ENCODE measurements at places on chromosomes 7 and 10. TPM values are rescaled to one million over a fixed set of nuclear protein-coding genes. Genes with fewer than 3 reads are reported as not detected.

- H3K4me3 ChIP-seq, result no peak overlapping the region
- H3K27ac ChIP-seq, result no peak overlapping the region
Observed at GRCh38 chr7:140402178-140402835, 1.6 kb upstream of the RAB19 start.

DNA sequence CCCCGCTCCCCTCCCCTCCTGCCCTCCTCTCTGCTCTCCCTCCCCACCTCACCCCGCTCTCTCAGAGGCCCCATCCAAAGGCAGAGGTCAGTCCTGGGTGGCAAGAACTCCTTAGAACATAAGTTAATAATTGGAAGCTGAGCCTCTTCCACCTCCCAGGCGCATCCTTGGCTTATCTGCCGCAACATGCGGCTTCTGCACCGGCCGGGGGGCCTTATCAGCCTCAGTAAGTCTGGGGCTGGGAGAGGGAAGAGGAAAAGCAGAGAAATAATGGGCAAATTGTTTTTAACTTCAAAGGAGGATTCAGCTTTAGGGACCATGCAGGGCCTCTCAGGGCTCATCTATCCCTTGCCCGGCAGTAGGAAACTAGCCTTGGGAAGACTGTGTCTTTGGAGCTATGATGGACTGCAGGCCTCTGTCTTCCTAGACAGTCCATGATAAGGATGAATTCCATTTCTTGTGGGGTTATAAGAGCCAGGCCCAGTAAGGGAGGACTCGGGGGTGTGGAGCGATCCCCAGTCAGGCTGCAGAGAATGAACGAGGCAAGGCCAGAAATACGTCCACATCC lies 411.6 kb downstream of the PLXNA4 start:
- no peak overlapping the region for H3K4me3 ChIP-seq
- no peak for DNase-seq
- H3K4me1 ChIP-seq, result peaks cover 3% of the 10 kb centered on the region

TAF5 gene
- 5.9 TPM for polyA plus RNA-seq

CYP3A4 gene
- 14.3 TPM for polyA plus RNA-seq

GRCh38 chr10:86944031-86944419 lies 13.4 kb downstream of the MMRN2 start:
- peaks cover 3% of the 10 kb centered on the region for H3K4me1 ChIP-seq
- no peaks in the 10 kb centered on the region for H3K36me3 ChIP-seq
- no peak overlapping the region for H3K4me3 ChIP-seq
- no peak overlapping the region for H3K27ac ChIP-seq
- DNase-seq, result no peak
- peaks cover 27% of the 10 kb centered on the region for H3K27me3 ChIP-seq

DNA sequence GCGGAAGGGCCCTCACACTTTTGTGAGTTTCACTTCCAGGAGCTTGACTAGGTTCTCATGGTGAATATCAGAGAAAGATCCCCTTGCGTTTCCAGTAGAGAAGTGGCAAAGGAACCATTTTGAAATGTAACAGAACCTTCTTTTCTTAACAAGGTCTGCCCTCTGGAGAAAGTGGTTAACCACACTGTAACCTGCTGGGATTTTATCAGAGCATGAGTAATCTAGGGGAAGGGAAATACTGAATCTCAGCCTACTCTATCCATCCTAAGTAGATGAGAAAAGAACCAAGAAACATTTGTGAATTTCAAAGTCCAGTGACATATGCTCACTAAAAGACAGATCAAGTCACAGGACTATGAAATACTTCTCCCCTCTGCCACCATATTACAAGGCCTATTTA lies 235.5 kb downstream of the ZEB1 start:
- no peak overlapping the region for H3K27ac ChIP-seq
- H3K4me3 ChIP-seq, result no peak overlapping the region
- H3K36me3 ChIP-seq, result no peaks in the 10 kb centered on the region
- no peaks in the 10 kb centered on the region for H3K27me3 ChIP-seq
- no peaks in the 10 kb centered on the region for H3K4me1 ChIP-seq
- DNase-seq, result no peak

DNA sequence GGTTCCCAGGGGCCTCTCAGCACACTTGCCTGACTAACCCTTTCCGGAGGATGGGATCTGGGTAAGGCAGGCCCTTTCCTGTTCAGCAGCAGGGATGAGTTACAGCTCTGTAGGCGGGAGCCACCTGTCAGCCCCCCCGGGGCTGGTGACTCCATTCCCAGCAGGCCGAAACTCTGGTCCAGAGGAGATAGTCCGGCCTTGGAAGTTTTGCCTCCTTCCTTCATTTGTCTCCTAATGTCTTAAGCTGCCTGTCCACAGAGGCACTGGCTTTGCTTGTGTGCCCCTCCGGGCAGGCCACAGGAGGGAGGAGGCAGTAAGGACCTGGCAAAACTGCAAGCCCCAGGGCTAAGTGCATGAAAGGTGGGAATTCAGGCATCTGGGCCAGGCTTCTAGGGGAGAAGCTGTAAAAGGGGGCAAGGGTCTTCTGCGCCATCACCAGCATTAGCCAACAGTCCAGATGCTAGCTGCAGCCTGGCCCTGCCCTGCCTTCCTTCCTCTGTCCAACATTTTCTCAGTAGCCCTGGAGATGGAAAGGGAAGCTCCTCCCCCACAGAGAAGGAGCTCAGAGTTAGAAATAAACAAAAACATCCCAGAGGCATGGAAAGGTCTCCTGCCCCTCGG lies 1.2 kb downstream of the ADIRF start:
- H3K36me3 ChIP-seq, result no peaks in the 10 kb centered on the region
- peaks cover 49% of the 10 kb centered on the region for H3K4me1 ChIP-seq
- DNase-seq, result no peak
- no peak overlapping the region for H3K4me3 ChIP-seq
- H3K27me3 ChIP-seq, result peaks cover 30% of the 10 kb centered on the region
- no peak overlapping the region for H3K27ac ChIP-seq

DNA sequence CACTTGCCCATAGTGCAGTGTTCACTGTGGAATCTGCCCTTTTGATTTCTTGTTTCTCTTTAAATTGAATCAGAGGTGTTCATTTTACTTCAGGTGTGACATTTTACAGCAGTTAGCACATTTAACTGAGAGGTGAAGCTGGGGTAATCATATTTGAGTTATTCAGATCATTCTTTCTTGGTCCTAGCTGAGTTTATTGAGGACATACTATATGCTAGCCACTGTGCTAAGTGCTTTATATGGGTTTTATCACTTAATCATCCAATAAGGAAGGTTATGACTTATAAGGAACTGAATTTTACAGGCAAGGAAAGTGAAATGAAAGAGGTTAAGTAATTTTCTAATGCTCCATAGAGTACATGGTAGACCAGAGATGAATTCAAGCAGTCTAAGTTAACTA lies 79.7 kb downstream of the PON1 start:
- H3K36me3 ChIP-seq, result no peaks in the 10 kb centered on the region
- no peak overlapping the region for H3K4me3 ChIP-seq
- H3K4me1 ChIP-seq, result peaks cover 4% of the 10 kb centered on the region

Data from large intestine (tissue), 12 donors.